Hematopoietic multipotent progenitor cell treated with erythropoietin and hydrocortisone succinate and interleukin-3 and kit ligand, for 8 days (in vitro differentiated cells): ENCODE measurements at places on chromosomes 2 and 18.

GRCh38 chr2:45904267-45904945 is 252.9 kb downstream of the PRKCE start:
- no peak for DNase-seq

GRCh38 chr2:41871080-41871479 is 176.7 kb upstream of the PKDCC start:
- no peak for DNase-seq

GRCh38 chr2:84077496-84077895 is 381.6 kb downstream of the SUCLG1 start:
- DNase-seq = peak; percentile 45

DNA sequence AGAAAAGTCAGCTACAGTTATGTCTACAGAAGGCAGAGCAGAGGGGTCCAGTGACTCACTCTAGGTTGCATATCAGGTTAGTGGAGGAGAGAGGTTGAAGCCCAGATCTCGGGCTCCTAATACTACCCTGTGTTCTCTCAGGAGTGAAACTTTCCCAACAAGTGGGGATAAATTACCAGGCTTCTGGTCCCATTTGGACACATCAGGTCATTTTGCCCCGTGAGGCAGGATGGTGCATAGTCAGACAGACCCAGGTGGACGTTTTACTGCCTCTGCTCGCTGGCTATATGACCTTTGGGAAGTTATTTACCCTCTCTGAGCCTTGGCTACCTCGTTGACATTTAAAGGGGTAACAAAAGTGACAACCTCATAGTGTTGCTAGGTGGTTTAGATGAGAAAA is 128.0 kb upstream of the REV1 start:
- no peak for DNase-seq

DNA sequence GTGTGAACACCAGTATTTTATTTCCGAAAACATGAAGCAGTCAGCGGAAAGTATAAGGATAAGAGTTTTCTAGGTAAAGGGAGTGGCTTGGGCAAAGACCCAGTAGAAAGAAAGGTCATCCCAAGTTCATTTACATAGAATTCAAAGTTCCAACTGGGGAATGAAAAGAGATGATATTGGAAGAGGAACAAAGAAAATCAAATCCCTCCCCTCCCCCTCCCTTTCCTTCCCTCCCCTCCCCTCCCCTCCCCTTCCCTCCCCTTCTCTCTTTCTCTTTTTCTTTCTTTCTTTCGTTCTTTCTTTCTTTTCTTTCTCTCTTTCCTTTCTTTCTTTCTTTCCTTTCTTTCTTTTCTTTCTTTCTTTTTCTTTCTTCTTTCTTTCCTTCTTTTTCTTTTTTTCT is 675.7 kb upstream of the NRXN1 start:
- no peak for DNase-seq

- DNase-seq = no peak
These were observed 21.5 kb upstream of the EPC2 start for GRCh38 chr2:148623086-148623485.

DNA sequence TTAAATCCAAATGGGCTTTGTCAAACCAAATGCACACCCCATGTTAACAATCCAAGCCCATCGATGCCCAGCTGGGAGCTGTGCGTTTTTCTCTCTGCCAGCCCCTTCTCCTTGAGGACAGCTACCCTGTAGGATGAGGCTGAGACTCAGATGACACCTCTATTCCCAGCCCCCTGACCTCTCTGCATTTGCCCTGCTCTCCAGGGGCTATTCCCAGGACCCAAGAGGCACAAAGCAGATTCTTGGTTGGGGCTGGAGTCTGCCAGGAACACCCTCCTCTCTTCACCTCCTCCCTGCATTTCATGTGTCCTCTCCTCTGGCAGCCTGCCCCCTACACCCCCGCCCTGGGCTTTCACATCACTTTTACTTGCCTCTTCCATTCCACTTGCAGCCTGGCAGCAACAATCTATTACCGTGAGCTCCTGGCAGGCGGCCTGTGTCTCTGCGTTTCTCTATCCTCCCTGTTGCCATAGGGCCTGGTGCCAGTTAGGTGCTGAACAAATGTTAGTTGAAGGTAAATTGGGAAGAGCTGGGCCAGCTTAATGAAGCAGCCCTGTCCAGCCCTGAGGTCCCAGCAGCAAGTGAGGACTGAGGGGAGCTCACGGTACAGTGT is 51.8 kb downstream of the ADD2 start:
- DNase-seq = peak; percentile 63

- peak; percentile 42 for DNase-seq
These were observed 12.0 kb downstream of the PSMD1 start for GRCh38 chr2:231068525-231069222.

DNA sequence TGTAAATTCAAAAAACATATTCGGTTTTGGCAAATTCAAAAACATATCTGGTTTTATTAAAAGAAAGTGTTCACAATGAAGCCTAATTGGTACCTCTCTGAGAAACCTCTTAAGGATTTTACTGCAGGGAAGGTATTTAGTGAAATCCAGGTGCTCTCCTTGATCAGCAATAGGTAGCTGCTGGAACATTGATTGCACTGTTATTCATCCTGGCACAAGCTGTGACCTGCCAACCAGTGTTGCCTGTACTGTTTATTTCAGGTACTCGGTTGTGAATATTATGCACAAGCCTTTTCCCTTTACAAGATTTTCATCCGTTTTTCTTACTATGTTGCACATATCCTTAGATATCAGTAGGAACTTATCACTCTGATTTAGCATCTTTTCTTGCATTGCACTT is 155.8 kb upstream of the ZEB2 start:
- DNase-seq = no peak

DNA sequence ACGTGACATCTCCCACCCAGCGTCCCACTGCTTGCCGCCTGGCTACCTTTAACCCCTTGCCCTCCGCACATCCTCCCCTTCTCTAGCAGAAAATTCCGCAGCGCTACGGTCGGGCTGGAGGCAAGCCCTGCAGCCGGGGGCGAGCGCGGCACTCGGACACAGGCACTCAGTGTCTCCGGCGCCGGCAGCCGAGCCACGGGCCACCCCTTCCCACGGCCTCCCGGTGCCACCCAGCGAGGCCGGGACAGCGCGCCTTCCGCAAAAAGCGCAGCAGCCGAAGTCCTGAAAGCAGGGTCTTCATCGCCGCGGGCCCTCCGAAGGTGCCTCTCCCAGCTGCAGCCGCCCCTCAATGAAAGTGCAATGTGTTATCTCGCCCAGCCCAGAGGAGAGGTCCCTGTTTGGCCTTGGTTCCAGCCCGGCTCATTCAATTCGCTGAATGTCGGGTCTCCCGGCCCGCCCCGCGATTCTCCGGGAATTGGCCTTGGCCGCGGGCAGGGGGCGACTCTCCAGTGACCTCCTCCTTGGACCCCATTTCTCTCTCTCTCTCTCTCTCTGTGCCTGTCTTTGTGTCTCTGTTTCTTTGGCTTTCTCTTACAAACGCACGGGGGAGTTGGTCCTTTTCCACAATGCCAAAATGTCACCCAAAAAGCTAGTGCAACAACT is 1.1 kb downstream of the DLGAP1 start:
- DNase-seq = no peak

GRCh38 chr2:113212245-113213060 is 38.7 kb downstream of the PSD4 start:
- DNase-seq = no peak

DNA sequence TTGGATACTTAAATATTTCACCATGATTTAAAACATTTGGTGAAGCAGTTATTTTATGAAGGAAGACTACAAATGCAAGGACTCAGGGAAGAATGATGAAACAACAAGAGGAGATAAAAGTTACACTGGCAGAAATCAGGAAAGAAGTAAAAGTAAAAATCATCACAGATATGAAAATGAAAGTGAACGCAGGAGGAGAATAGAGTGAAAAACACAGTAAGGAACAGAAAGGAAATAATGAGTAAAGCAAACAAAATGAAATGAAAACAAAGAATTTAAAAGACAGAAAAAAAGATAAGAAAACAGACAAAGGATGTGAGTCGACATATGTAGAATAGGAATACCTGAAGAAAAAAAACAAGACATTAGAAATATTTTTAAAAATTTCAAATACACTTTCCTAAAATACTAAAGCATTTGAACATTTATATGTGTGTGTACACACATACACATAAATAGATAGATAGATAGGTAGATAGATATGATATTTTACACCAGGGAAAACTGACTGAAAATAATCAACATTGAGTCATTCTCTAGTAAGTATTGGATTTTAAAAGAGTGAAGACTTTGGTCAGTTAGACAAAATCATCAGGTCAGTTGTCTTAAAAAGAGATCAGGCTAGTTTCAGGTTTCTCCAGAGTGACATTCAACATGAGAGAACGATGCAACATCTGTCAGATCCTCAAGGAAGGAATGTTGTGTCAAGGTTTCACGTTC is 12.1 kb upstream of the KDSR start:
- DNase-seq = no peak

DNA sequence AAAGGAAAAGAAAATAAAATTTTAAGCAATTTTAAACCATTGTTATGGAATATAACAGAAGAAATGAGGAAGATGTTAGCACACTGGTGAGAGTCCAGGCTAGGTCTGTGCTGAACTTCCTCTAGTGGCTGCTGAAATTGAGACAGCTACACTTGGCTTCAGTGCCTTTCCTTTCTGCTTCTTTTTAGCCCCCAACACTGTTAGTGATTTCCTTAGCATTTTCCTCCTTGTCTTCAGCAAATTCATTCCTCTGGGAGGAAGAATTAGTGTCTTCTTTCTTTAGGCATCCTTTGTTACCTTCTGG is 47.6 kb downstream of the ITGAV start:
- no peak for DNase-seq

GRCh38 chr18:38709122-38709521 is 1143.5 kb upstream of the CELF4 start:
- no peak for DNase-seq

- no peak for DNase-seq
These were observed 50.0 kb upstream of the ITGA6 start for GRCh38 chr2:172377408-172377807.

GRCh38 chr2:114293355-114293754 is 149.1 kb upstream of the DPP10 start:
- DNase-seq = no peak

GRCh38 chr2:25976983-25977741 is 5.1 kb downstream of the KIF3C start:
- DNase-seq = no peak

DNA sequence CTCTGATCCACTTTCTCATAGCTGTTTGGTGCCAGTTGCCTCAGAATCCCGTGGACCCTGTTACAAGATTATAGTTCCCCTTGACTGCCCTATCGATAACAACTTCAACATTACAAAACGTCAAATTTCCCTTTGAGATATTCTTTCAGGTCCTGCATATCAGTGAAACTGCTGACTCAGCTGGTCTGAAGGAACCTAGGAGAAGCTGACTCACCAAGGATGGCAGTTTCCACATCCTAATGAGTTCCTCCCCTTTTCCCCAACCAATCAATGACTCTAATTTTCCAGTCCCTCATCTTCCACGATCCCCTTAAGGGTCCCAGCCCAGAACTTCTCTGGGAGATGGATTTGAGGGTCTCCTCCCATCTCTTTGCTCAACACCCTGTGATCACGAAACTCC is 27.6 kb upstream of the GNAL start:
- no peak for DNase-seq

DNA sequence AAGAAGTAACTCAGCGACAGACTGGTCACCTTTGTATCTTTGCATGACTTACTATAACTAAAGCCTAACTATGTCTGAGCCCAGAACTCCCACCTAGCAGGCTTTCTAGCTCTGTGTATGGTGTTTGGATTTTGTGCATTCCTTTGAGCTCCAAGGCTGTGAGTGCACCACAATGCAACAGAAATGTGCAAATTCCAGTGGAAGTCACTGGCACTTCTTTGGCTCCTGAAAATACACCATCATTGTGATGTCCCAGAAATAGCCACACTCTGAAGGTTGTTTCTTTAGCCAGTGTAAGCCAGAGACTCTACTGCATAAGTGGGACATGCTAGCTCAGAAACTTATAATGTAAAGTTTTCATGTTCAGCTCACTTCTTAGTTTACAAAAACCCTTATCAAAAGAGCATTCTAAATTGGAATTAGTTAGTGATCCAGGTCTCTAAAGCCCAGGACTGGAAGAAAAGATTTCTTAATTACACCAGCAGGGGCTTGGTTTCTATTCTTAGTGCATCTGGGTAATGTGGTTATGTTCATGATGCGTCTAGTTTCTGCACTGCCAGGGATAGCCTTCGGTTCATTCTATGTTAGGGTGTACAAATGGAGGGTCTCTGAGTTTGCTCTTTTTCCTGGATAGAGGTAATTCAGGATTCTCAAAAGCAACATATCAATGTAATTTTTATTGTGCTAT is 1239.5 kb upstream of the ZEB2 start:
- no peak for DNase-seq

GRCh38 chr2:239735131-239735828 is 289.9 kb downstream of the NDUFA10 start:
- no peak for DNase-seq

DNA sequence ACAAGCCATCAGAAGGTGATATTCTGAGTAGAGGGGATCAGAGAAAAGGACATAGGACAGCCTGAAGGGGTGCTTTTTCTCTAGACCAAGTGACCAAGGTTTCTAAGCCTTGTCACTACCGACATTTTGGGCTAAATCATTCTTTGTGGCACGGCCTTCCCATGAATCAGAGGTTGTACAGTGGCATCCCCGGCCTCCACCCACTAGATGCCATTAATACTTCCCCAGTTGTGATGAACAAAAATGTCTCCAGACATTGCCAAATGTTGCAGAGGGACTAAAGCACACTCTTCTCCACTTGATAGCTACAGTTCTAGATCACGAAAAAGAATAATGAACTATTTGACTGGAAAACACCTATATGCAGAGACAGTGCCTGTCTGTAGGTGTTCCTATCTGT is 143.6 kb downstream of the PID1 start:
- DNase-seq = no peak

DNA sequence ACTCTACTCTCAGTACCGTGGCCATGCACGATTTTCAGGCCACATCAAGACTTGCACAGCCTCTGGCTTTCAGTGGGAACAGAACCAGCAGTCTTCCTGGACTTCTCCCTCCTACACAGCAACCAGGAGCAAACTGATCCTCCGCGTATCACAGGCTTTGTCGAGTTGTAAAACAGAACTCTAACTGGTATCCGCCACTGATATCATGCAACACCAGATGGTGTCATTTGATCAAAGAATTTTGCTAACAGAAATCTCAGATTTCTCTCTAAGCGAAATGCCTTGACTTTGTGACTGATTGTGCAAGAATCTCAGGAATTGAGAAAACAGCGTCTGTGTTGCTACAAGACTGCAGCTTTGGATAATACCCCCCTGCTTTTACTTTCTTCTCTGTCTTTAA is 85.7 kb downstream of the COPS8 start:
- DNase-seq = no peak

- DNase-seq = no peak
These were observed 57.8 kb upstream of the SPP2 start for GRCh38 chr2:233992513-233993217.

GRCh38 chr18:49411928-49412327 is 48.5 kb downstream of the DYM start:
- DNase-seq = no peak
